ENCODE measurements at places on chromosomes 1 and 21.

GRCh38 chr1:183870351-183871077, 65.6 kb downstream of the RGL1 start:
- no peak for DNase-seq

GRCh38 chr1:203435615-203436014, 40.0 kb upstream of the PRELP start:
- no peak for DNase-seq

DNA sequence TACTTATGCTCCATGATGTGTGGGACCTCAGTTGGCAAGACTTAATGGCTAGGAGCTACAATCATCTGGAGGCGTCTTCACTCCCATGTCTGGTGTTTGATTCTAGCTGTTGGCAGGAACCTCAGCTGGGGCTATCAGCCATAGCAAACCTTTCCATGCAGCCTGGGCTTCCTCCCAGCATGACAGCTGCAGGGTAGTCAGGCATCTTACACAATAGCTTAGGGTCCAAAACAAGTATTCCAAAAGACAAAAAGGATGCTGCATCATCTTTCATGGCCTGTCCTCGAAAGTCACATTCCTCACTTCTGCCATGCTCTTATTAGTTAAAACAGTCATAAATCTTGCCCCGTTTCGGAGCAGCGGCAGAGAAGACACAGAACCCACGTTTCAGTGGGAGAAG, 90.9 kb downstream of the LRRC8C start:
- DNase-seq: no peak

DNA sequence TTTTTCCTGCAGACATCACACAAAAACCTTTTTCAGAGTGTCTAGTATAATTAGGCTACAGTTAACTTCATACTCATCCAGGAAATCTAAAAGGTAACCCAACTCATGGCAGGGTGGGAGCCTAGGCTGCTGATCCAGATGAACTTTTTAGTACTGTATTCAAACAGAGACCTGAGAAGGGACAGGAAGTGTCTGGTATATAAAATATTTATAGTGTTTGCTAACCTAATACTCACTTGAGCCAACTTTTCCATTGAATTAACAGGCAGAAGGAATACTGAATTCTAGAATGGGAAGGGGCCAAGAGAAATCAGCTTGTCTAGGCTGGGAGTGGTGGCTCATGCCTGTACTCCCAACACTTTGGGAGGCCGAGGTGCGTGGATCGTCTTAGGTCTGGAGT, 22.2 kb upstream of the NKAIN1 start:
- no peak for DNase-seq

DNA sequence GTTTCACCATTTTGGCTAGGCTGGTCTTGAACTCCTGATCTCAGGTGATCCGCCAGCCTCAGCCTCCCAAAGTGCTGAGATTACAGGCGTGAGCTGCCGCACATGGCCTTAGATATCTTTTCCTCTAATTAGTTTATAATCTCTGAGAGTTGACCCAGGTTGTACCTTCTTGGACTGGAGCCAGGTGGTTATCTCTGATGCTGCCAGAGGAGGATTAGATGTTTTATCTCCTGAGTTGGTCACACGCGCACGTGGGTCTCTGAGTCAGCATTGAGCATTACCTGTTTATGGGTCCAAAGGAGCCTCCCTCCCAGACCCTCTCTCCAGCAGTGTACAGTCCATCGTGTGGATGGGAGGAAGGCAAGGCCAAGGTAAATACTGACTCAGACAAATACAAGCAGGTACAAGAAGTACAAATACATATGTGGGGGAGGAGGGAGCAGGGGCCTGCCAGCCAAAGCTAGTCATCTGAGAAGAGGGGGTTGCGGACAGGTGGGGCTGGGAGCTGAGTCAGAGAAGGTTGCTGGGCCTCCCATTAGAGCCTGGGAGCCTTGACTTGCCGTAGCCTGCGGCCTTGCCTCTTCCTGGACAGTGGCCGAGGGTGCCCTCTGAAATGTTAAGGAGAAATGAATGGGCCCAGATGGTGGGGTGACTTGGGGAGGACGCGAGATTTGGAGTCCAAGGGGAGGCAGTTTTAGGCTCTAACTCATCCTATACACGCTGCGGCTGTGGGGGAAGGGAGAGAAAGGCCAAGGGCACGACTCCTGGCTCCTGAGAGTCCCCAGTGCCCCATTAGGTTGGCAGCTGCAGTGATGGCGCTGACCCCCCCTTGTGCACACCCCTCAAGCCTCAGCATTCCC, 13.1 kb downstream of the IL6R start:
- no peak for DNase-seq

DNA sequence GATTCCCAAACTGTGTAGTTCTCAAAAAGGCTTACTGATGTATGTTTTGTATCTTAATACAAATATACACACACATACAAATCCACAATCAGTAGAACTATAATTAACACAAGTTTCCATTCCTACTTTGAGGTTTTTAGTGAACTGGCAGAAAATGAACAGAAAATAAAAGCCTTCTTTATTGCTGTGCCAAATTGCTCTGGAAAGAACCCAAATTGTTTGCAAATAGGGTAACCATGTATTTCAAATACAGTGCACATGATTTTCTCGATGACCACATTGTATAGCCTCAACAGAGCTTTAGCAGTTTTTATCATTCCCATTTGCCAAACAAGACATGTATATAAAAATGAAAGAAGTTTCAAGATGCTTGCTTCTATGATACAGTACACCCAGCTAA, 173.3 kb downstream of the COL24A1 start:
- no peak for DNase-seq

GRCh38 chr21:36873513-36873912, 93.0 kb downstream of the HLCS start:
- no peak for DNase-seq

GRCh38 chr1:4022715-4023114, 122.6 kb upstream of the C1orf174 start:
- DNase-seq: no peak

DNA sequence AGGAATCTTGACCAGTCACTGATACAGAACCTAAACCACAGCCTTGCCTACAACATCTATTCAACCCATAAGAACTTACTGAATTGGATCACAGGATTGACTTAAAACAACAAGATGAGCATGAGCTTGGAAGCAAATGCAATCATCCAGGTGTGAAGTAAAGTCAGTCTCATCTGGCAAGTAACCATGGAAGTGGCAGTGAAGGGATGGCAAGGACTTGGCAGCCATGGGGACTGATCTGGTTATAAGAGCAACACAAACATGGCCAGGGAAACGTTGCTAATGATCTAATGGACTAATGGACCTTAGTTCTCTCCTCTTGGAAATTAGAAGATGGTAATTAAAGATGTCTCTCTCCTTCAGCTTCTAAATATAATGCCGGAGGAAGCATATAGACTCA, 133.1 kb downstream of the VAV3 start:
- no peak for DNase-seq

- no peak for DNase-seq
Observed at GRCh38 chr1:91919962-91920361, 29.2 kb upstream of the BRDT start.

- no peak for DNase-seq
Observed at GRCh38 chr1:115319706-115320105, 18.3 kb downstream of the NGF start.

GRCh38 chr21:31733551-31734149, 1.7 kb upstream of the SCAF4 start:
- no peak for DNase-seq

DNA sequence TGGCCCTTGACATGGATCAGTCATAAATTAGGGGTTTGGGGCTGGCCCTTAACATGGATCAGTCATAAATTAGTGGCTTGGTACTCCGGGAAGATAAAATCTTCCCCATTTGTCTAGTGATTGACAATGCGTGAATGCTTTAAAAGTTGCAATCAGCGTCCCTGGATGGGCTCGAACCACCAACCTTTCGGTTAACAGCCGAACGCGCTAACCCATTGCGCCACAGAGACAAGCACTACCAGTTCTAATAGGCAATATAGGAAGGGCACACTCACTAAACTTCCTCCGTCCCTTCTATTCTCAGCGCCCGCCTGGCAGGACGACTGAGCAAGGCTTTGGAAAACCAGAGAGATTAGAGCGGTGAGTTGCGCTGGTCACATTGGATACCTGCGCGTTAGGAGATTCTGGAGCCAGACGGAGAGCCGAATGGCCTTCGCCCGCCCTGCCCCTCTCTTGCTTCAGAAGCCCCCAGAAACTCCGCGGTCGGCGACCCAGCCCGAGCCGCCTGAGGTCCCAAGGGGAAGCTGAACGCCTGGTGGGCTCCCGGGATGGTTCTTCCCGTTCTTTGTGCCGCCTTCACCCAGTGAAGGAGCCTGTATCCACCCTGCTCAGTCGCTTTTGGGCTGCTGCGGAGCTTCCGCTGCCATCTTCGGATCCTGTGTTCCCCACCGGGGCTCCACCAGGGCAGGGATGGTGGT, 235.9 kb downstream of the FAM72C start:
- DNase-seq: no peak

- no peak for DNase-seq
Observed at GRCh38 chr1:41846625-41847405, 71.9 kb downstream of the HIVEP3 start.

DNA sequence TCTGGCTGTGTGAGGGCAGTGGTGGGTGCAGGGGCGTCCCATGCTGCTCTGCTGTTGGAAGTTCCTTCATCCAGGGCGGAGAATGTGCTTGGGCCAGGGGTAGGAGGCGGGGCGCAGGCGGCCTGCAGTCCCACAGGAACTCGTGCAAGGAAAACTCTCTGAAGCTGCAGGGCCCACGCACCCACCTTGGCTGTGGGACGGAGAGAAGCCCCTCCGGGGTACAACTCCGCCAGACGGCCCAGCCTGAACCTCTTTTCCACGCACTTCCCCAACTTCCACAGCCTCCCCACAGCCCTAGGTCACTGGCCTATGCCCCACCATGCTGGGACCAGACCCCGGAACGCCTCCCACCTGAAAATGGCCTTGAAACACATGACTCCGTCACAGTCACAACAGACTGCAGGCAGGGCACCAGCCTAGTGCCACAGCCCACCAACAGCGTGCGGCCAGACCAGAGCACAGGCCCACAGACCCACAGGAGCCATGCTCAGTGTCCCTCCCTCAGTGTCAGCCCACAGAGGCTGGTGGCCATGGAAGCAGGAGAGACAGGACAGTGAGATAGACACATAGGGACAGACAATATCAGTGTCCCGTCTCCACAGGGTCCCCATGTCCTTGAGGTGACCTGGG, 47.8 kb downstream of the WNT9A start:
- DNase-seq: no peak

DNA sequence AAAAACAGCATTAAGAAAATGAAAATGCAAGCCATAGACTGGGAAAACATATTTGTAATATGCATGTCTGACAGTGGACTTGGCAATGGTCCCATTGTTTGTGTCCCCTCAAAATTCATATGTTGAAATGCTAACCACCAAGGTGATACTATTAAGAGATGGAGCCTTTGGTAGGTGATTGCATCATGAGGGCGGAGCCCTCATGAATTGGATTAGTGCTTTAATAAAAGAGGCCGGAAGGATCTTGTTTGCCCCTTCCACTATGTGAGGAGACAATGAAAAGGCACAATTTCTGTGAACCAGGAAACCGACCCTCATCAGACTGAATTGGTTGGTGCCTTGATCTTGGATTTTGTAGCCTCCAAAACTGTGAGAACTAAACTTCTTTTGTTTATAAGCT, 232.3 kb downstream of the GPR52 start:
- DNase-seq: no peak

DNA sequence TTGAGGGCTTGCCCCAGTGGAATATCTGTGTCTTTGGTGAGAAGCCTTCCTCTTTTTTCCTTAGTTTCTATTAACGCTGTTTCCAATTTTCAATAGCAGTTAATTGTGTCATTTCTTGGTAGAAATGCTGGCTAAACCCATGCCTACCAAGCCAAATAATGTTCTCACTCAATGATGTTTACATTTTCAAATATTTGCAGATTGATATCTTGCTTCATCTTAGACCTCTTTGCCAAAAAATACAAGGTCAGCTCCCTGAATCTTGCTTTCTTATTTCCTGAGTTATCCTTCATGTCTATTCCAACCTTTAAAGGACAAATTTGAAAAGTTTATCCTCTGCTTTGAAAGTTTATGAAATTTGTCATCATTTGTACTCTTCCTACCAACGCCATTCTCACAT, 5.1 kb downstream of the KCNJ15 start:
- no peak for DNase-seq

DNA sequence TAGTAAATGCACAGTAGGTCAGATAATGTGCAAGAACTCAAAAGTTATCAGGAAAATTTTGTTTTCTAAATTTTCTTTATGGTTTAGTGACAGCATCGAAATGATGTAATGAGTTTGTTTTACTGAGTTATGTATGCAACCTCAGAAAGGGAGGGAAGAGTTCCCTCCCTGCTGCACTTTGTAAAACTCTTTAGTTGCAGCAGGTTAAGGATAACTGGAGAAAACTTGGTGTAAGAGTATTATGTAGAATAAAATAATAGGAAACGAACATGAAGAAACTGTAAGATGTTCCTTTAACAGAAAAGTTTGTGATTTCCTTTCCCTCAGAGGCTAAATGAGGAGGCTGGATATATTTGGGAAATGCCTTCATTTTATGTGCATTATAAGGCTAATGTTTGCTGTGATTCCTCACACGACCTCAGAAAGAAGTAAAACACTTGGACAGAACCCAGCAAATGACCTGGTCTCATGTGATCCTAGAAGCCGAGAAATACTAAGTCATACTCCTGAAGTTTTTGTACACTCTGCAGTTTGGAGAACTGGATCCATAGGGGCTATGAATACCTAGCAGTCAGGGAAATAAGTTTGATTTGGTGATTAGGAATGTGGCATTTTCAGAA, 35.4 kb downstream of the ADGRL2 start:
- DNase-seq: no peak

DNA sequence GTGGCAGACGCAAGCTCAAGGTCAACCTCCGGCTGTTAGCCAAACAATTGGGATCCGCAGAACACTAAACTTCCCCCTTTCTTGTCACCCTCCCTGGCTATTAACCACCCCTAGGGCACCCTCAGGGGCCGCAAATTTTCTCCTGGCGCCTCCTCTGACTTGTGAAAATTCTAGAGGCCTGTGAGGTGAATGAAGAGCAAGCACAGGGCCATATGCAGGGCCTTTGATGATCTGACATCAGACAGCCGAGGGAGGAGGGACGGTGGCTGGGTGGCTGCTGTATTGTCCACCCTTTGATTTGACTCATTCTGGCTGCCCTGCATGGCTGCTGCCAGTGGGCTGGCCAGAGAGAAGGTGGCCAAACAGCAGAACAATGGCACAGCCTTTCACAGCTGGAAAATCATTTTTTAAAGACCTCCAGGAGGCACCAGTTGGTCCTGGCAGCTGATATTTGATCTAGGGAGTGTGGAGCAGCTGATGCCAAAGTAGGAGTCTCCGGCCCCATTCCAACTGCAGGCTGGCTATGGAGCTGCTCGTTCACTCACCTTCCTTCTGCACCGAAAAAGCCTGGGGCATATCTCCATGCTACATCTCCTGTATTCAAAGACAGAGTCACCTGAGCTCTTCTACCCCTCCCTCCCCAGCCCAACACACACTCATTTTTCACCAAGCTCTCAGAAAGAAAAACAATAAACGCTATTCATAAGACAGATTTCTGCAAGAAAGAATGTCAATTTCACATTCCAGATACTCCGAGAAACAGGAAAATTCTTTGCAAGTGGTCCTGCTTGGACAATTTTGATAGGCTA, 44.9 kb upstream of the BARHL2 start:
- no peak for DNase-seq

GRCh38 chr1:30334767-30335166, 388.6 kb downstream of the MATN1 start:
- DNase-seq: peak; percentile 14
